ENCODE measurements at places on chromosomes 11 and 22.
A peak's percentile ranks its signal among the peaks of the same experiment; 100 is the strongest.

GRCh38 chr11:62033191-62034035, 66.0 kb upstream of the FTH1 start:
- no peak for DNase-seq

- no peak for DNase-seq
Observed at GRCh38 chr11:69844396-69844795, 25.2 kb upstream of the FGF3 start.

- peak; percentile 71 for DNase-seq
Observed at GRCh38 chr22:20080445-20080775, 369 bp downstream of the DGCR8 start.

- peak; percentile 84 for DNase-seq
Observed at GRCh38 chr22:50544078-50544745, 1.5 kb upstream of the KLHDC7B start.

DNA sequence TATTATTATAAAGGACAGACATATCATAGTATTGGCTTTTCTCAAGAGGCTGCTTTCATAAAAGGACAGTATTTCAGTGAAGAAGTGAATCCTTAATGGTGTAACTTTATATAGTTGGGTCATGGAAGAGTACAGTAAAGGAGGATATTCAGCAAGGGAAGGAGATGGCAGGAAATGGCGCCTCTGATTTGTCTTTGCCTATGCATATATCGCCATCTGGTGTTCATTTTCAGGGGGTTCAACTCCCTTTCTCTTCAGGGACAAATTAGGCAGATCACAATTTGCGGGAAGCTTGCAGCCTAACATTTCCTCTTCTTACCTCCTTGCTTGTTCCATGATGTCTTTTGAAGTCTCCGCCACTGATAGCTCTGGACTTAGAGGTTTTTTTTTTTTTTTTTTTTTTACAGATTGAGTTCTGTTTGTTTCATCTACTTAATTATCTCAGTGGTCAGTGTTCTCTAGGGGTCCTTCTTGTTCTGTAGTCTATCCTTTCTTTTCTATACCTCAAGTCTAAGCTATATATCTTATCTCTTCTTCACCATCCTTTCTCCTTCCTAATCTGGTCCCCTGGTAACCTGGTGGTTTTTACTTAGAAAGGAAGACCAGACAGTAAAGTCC, 21.8 kb upstream of the RRM1 start:
- DNase-seq = peak; percentile 43

DNA sequence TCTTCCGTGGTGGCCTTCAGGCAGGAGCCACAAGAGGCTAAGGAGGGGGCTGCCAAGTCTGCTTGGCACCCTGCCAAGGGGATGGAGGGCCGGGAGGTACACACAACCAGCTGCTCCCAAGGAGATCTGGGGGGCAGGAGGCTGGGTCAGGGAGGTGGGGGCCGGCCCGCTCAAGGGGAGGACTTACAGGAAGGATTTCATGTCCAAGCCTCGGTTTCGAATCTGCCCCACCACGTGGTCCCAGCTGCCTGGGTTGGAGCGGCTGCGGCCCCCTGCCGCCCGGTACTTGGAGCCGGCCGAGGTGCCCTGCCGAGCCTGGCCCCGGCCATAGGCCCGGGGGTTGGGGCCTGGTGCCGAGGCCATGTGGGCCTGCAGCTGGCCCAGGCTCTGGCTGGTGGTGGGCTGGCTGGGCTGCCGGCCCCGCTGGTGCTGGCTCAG, 33.5 kb downstream of the LRRC10B start:
- no peak for DNase-seq

- DNase-seq = no peak
Observed at GRCh38 chr11:119134389-119134978, 13.1 kb downstream of the HINFP start.

GRCh38 chr22:50101870-50102565, 12.2 kb downstream of the MOV10L1 start:
- DNase-seq = no peak

DNA sequence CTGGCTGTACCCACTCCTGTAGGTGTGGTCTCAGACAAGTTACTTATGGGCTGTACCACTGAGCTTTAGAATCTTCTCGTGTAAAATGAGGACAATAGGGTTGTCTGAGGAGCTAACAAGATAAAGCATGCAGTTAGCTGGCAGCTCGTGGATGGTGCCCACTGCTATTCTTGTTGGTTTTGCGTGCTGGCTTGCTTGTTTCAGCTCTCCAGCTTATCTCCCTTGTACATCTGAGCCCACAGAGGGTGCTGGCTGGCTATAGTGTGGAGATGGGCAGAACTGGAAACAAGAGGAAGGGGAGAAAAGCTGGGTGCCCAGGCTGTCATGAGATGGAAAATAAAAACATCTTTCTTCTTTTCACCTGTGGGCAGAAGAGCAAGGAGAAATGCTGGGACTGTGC, 46.5 kb upstream of the GALNT18 start:
- DNase-seq = no peak

- DNase-seq = no peak
Observed at GRCh38 chr22:29141078-29141688, 64.5 kb upstream of the EMID1 start.

DNA sequence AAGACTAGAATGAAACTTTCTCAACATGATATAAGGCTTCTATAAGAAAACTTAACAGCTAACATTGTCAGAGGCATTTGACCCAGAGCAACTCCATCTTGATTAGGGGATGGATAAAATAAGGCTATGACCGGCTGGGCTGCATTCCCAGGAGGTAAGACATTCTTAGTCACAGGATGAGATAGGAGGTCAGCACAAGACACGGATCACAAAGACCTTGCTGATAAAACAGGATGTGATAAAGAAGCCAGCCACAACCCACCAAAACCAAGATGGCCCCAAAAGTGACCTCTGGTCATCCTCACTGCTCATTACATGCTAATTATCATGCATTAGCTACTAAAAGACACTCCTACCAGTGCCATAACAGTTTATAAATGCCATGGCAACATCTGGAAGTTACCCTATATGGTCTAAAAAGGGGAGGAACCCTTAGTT, 135.2 kb downstream of the TTC28 start:
- no peak for DNase-seq

- DNase-seq = no peak
Observed at GRCh38 chr11:118899706-118900360, 16.1 kb downstream of the CXCR5 start.

DNA sequence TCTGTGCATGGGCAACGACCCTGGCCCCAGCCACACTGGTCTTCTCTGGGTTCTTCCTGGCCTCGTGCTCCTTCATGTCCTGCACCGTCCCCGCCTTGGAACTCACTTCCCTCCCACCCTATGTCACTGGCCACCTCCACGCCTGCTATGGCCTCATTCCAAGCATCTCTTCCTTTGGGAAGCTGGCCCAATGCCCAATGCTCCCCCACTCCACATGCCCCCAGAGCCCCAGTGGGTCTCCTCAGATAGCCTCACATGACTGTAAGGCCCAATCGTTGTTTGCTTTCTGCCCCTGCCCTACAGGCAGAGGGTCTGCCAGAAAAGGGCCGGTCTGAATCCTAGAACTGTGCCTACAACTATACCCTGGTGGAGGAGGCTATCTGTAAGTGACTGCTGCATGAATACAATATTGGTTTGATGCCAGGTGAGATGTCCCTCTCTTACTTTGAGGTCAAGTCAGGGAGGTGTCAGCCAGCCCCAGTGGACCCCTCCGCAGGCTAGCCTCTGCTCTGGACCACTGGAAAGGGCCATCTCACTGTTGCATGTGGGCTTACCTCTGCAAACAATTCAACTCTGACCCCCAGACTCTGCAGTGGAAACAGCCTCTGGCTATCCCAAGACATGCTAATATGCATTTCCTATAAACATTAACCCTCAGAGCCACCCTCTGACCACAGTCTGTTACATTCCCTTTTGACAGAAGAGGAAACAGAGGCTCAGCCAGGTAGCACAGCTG, 2.1 kb upstream of the GNAZ start:
- DNase-seq = peak; percentile 6

DNA sequence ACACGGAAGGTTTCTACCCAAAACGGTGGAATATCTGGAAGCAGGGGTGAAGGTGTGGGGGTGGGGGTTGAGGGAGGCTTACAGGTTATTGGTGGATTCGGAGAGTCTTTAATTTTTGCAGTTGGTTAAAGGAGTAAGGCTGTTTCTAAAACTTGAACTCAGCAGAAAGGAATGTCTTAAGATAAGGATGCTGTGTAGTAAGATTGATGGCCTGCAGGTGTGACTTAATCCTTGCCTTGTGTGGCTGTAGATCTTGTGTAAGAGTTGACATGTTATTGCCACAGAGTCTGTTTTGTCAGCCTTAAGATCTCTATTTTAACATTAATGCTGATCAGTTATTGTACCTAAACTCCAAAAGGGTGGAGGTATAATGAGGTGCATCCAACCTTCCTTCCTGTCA, 16.4 kb upstream of the OR6M1 start:
- no peak for DNase-seq

DNA sequence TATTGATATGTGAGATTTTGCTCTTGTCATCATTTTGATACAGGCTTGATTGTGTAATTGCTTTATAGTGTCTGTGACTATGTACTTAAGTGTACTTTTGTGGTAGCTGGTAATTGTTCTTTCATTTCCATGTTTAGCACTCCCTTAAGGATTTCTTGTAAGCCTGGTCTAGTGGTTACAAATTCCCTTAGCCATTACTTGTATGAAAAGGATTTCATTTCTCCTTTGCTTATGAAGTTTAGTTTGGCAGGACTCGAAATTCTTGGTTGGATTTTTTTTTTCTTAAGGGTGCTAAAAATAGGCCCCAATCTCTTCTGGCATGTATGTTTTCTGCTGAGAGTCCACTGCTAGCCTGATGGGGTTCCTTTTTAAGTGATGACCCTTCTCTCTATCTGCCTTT, 346.8 kb downstream of the JRKL start:
- no peak for DNase-seq

DNA sequence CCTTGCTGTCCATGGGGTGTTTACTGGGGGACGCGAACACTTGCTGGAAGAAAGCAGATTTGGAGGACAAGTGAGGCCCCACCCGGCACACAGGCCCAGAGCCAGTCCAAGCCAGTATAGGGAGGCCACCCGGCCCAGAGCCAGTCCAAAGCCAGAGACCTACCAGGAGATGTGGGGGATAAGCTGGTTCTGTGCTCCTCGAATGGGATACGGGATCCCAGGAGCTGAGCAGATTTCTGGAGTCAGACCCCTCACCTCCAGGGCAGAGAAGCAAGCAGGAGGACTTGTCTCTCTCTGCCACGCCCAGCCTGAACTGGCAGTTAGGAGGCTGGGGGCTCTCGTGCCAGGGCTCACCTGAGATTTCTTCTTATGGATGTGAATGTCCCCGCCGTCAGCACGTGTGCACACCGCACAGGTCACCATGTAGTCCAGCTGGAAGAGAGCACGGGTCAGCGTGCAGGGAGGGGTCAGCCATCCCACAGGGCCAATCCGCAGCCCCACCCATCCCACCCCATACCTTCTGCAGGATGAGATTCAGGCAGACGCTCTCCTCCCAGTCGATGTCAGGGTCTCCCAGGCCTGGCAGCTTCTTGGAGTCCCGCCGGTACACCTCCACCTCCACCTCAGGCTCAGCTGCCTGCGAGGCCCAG, 35.3 kb downstream of the KIAA0930 start:
- DNase-seq = no peak

GRCh38 chr22:16651217-16651616, 58.6 kb upstream of the CCT8L2 start:
- no peak for DNase-seq
